COR-L47 (cell line): ENCODE measurements at places on chromosomes 16 and 17.
A peak's percentile ranks its signal among the peaks of the same experiment; 100 is the strongest.

DNA sequence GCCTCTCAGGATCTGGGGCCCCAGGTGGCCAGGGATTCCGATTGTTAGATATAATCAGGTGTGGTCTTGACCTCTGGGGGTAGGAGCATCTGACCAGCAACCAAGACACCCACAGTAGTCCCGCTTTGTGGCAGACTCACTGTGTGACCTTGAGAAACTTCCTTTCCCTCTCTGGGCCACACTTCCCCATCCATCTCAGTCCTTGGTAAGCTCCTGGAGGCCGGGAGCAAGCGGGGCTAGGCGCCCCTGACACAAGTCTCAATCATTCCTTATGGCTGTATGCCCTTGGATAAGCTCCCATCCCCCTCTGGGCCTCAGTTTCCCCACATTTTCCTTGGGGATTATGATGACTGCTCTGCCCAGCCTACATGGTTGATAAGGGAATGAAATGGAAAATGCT, 21.3 kb downstream of the CPNE2 start:
- DNase-seq = no peak

DNA sequence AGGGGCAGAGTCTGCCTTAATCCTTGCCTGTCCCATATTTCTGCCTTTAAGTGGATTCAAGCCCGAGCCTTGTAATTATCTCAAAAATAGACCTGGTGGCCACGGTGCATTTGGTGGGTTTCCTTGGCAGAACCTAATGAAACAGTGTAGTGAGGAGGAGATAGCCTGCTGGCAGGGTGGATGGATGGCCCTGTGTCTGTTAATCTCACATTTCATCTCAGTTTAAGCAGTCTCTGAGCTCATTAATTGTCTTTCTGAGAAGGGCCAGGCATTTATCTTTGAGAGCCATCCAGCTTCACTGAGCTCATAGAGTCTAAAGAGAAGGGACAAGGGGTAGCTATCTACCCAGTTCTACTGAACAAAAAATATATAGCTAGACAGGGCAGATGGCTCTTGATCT, 364.0 kb upstream of the EEF2KMT start:
- DNase-seq = no peak

DNA sequence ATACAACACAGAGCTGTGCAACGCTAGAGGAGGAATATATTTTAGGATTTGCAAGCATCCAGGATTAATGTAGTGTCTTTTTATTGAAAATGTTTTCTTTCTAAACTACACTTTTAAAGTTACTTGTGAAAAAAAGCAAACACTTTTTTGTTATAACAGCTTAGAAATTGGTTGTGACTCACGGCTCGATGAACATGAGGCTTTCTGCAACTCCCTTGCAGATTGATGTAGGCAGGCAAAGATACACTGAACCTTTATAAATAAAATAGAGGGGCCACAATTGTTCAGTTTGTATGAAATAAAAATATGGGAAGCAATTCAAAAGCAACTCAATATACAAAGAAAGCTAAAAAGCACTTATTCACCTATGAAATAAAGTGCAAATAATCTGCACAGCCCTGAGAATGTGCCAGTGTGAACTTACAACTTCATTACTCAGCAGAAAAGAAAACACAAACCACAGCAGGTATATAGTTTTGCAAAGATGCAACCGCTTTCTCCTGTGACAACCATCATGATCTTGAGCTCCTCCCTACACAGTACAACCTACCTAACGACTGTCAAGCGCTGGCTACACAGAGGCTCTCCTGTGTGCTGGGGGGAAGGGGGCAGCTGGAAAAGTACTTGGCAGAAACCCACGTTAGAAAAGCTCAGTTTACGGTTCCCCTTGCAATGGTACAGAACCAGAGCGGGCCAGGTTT, 948 bp downstream of the LUC7L start:
- DNase-seq = no peak

- DNase-seq = no peak
Measured at GRCh38 chr16:73002866-73003265, 45.1 kb downstream of the ZFHX3 start.

GRCh38 chr16:24999856-25000461, 15.2 kb downstream of the ARHGAP17 start:
- DNase-seq = no peak

DNA sequence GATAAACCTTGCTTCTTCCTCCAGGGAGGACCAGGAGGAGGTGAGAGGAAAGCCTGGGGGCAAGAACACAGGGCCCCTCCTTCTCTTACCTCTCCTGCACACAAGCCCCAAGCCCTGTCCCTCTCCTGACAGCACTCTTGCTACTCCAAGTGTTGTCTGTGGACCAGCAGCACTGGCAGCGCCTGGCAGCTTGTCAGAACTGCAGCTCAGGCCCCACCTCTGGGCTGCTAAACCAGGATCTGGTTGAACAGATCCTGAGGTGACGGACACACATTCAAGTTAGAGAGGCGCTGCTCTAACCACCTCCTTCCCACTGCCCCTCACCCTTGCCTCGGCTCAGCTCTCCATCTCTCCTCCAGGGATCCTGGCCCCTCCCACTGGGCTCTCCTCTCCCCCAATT, 56.5 kb downstream of the SRCIN1 start:
- no peak for DNase-seq

GRCh38 chr16:58127033-58127556, 2.1 kb downstream of the CFAP20 start:
- DNase-seq = peak; percentile 43

GRCh38 chr16:20280259-20280658, 47.1 kb downstream of the GP2 start:
- DNase-seq = no peak

- no peak for DNase-seq
Measured at GRCh38 chr17:35243561-35244340, 879 bp downstream of the SLFN5 start.

- DNase-seq = no peak
Measured at GRCh38 chr17:15891318-15891717, 53.6 kb upstream of the ADORA2B start.

DNA sequence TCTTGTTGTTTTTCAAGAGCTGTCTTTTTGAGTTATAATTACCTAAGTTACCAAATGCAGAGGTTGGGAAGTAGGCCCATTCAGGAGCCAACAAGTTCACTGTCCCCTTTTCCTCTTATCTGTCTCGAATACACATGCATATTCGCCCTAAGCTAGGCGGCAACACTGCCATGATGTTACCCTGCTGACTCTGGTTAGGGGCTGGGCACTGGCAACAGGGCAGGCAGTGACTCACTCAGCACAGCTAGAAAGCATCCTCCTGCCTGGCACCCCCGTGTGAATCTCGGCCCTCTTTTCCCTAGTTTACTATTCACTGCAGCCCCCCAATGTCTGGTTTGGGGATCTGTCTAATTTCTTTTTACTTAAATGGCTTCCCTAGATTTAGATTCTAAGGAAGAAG, 13.8 kb downstream of the DBF4B start:
- DNase-seq = no peak

DNA sequence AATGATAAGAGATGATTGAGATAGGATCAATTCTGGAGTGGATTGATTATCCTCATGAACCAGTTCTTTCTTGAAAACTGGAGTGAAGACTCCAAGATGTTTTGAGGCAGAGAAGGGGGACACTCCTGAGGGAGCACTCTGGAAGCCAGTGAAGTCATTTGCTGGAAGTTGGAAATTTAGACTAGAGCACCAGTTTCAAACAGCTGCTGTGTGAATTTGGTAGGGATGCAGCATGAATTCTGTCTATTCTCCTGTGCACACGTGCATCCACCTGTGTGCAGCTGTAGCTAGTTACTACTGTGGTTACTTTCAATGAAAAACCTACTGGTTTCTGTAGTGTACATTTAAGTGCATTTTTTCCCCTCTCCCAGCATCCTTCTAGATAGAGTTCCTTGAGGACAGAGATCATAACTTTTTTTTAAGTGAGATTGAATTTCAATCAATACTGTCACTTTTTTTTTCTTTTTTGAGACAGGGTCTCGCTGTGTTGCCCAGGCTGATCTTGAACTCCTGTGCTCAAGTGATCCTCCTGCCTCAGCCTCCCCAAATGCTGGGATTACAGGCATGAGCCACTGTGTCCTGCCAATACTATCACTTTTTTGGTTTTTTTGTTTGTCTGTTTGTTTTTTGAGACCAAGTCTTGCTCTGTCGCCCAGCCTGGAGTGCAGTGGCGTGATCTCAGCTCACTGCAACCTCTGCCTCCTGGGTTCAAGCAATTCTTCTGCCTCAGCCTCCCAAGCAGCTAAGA, 65.9 kb downstream of the TUBD1 start:
- DNase-seq = no peak

DNA sequence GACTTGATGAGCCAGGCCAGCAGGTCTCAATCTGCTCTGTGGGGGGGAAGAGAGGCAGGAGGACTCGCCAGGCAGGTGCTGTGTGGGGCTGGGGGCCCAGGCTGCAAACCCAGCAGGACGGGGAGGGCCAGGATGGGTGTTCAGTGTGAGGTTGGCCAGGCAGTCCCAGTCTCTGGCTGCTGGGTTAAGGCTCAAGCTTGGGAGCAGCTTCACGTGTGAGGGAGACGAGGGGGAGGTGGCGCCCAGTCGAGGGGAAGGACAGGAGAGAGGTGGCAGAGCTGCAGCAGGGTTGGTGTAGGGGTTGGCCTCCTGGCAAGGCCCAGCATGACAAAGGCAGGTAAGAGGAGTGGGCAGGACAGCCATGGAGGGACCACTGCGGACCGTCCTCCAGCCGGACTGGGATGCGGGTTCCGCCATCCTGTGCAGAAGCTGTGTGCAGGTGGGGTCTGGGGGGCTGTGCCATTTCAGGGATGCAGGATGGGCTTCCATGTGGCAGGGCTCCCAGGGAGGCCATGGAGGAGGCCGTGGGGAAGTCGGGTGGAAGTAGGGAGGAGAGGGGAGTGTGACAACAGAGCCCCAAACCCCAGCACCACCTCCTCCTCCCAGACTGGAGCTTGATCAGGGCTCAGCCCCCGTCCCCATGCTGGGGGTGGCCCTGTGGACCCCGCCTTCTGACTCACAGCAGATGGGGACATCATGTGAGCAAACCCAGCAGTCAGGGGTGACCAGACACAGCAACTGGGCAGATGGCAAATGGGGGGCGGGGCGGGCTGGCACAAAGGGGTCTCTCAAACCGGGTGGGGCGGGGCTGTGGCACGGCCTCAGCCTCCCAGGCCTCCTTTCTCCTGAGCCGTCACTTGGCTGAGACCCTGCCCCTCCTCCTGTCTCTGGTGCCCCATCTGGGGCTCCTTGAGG, 2.8 kb downstream of the ADGRG1 start:
- DNase-seq = no peak

GRCh38 chr16:84813141-84813934, 6.4 kb upstream of the CRISPLD2 start:
- DNase-seq = no peak

DNA sequence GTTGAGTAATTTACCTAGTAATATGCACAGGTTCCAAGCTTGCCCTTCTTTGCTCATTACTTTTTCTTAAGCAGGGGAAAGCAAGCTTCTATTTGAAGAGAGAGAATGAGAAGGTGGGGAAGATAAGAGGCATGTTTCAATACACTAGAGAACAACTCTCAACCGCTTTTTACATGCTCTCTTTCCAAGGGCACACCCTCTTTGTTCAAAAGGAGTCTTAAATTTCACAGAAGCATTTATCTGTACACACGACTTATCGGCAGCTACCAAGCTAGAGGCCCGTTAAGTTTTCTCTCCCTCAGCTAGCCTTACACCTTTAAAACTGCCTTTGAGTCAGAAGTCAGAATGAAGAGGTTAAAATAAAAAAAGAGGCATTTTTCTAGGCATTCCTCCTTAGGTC, 79.6 kb downstream of the STH start:
- DNase-seq = no peak

- DNase-seq = no peak
Measured at GRCh38 chr17:2235792-2236366, 67.7 kb downstream of the SMG6 start.

DNA sequence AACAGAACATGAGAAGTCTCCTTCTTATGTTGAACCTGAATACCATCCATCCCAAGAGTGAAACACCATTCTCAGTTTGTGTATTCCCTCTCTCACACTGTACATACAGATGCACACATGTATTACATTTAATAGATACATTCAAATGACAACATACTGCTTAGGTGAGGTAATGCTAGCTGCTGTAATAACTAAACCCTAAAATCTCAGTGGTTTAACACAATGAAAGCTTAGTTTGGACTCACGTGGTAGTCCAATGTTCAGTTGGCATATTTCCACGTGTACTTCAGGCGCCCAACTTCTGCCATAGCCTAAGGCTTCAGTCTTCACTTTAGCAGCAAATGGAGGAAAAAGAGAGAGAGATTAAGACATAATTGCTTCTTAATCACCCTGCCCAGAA, 351.1 kb upstream of the PMFBP1 start:
- no peak for DNase-seq

- peak; percentile 10 for DNase-seq
Measured at GRCh38 chr16:9092978-9093344, 1.5 kb downstream of the HAPSTR1 start.

GRCh38 chr16:68061396-68061795, 23.8 kb upstream of the NFATC3 start:
- no peak for DNase-seq

DNA sequence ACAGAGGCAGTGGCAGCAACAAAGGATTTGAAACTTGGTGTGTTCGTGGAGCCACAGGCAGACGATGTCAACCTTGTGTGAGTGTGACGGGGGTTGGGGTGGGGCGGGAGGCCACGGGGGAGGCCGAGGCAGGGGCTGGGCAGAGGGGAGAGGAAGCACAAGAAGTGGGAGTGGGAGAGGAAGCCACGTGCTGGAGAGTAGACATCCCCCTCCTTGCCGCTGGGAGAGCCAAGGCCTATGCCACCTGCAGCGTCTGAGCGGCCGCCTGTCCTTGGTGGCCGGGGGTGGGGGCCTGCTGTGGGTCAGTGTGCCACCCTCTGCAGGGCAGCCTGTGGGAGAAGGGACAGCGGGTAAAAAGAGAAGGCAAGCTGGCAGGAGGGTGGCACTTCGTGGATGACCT, 25.5 kb downstream of the STH start:
- DNase-seq = no peak

DNA sequence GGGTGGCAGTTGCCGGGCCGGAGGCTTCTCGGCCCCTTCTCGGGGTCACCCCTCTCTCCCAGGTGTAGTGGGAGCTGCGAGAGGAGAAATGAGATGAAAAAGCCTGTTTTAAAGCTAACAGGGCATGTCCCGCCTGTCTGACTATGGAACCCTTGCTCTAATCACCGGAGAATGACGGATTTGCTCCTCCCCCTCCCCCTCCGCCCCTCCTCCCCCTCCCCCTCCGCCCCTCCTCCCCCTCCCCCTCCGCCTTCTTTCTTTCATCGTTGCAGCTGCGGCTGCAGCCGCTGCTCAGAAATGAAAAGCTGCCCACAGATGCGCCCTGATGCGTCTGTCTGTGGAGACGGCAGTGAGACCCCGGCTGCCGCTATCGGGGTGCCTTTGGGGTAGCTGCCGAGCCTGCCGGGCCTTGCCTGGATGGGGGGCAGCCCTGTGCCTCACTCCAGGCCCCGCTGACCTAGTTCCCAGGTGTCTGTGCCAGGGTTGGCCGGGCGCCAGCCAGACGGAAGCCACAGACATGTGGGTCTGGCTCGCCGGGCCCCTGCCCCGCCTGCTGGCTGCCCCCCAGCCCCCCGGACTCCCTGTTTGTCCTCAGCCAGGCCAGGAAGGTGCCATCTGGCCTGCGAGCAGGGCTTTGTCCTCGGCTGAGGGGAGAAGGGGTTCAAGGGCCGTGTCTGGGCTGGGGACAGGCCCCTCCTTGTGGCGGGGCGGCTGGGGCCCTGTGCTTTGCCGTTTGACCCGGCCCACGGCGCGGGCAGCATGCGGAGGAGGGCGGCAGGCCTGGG, 37.7 kb downstream of the GINS2 start:
- DNase-seq = peak; percentile 26
